ENCODE measurements at places on chromosomes 1 and 21.
A peak's percentile ranks its signal among the peaks of the same experiment; 100 is the strongest.

GRCh38 chr1:32361674-32362473 lies 411 bp downstream of the FAM229A start:
- no peak for DNase-seq

GRCh38 chr21:40466893-40467483 lies 380.0 kb downstream of the DSCAM start:
- no peak for DNase-seq

DNA sequence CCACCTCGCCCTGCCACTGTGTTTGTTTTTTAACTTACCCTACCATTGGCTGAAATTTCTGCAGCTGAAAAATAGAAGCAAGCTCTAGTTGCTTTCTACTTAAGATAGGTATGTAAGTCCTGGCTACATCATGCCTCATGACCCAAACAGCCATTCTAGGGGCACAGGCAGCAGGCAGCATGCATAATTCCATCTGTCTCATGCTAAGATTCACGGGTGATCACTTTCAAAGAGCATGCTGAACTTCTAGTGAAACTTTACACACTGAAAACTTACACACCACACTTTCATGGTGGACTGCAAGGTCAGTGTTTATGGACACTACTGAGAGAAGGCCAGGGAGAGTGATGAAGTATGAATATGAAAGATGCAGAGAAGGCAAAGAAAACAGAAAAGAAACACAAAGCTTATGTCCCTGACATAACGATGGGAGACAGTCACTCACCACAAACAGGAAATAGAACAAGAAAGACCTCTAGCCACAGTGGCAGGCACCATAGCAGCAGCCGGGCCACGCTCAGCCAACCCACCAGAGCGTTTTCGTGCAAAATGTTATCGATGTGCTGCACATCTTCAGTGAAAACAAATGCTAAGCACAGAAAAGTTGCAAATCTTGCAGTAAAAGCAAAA lies 102.3 kb upstream of the TIAM1 start:
- DNase-seq = peak; percentile 17

- DNase-seq = no peak
Observed at GRCh38 chr1:6984986-6985385, 199.7 kb downstream of the CAMTA1 start.

GRCh38 chr1:15684042-15684461 lies at the start of gene PLEKHM2:
TSS of gene PLEKHM2 (plus strand) at chr1:15684320. CDS start at chr1:15684559, 239 bp downstream.
- DNase-seq = no peak

DNA sequence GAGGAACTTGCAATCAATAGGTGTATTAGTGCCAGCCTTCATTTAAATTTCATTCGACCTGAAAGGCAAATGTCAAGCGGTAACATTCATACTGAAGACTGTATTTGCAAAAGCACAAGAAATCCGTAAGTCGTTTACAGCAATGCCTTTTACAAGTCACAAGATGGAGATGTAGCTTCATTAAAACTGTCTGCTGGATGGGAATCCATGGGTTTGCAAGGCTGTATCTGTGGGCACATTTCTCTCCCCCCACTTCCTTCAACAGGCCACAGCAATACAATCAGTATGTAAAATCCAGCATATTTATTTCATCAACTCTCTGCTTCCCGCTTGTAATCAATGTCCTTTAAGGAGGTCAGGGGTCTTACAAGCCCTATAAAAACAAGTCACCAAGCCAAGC lies 147.1 kb downstream of the SLC45A1 start:
- DNase-seq = no peak

DNA sequence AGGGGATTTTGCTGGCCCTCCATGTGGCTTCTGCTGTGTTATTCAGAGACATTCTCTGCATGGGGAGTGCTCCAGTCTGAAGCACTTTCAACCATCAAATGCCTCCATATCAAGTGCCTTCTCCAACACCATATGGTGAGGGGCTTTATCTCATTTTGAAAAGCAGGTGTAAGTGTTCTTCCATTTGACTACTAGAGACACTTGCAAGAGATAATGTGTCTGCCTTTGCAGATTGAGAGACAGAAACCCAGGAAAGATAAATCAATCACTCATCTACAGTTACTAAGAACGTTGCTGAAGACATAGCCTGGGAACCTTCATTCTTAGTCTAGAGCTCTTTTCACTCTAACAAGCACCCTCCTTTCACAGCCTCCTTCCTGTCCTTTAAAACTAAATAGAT lies 29.5 kb upstream of the REG4 start:
- DNase-seq = no peak
